ENCODE measurements at places on chromosomes 2 and 18.

- no peak for DNase-seq
These were observed 17.7 kb downstream of the TANK start for GRCh38 chr2:161177969-161178368.

GRCh38 chr2:7812231-7812995, 869.4 kb upstream of the ID2 start:
- DNase-seq = no peak

GRCh38 chr18:14964406-14964805, 216.4 kb downstream of the ANKRD30B start:
- DNase-seq = no peak

DNA sequence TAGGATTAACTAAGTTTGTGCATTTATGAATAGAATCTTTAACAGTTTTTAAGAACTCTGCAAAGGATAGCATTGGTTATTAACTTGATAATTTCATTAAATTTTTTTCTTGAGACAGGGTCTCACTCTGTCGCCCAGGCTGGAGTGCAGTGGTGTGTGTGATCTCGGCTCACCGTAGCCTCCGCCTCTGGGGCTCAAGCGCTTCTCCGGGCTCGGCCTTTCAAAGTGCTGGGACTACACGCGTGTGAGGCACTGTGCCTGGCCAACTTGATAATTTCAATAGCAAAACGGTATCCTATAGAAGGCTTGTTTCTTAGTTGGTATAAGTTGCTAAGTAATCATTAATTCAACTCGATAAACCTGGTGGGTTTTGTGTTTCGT, 38.0 kb downstream of the ADNP2 start:
- no peak for DNase-seq

DNA sequence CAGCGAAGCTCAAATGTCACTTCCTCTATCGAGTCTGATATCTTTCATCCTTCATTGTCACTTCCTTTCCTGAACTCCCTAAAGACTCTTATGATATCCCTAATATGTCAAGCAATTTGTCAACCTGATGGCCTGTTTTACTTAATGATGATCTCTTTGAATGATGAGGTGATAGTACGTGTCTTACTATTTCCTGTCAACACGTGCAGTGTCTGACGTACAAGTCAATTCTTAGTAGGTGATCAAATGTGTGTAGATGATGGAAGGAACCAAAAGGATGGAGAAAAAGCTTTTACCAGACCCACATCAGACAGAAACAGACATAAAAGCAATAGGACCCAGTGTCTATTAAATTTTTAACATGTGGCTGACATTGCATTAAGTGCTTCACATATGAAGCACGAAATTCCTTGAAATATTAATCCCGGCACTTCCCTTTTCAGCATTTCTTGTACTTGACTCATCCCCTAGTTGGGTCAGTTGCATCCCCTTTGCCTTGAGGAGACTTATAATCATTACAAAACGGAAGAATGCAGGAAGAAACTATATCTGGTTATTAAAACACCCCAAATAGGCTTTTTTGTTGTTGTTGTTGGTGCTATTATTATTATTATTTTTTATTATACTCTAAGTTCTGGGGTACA, 108.6 kb upstream of the NYAP2 start:
- no peak for DNase-seq

GRCh38 chr2:168466190-168466737, 10.2 kb downstream of the CERS6 start:
- DNase-seq = no peak

DNA sequence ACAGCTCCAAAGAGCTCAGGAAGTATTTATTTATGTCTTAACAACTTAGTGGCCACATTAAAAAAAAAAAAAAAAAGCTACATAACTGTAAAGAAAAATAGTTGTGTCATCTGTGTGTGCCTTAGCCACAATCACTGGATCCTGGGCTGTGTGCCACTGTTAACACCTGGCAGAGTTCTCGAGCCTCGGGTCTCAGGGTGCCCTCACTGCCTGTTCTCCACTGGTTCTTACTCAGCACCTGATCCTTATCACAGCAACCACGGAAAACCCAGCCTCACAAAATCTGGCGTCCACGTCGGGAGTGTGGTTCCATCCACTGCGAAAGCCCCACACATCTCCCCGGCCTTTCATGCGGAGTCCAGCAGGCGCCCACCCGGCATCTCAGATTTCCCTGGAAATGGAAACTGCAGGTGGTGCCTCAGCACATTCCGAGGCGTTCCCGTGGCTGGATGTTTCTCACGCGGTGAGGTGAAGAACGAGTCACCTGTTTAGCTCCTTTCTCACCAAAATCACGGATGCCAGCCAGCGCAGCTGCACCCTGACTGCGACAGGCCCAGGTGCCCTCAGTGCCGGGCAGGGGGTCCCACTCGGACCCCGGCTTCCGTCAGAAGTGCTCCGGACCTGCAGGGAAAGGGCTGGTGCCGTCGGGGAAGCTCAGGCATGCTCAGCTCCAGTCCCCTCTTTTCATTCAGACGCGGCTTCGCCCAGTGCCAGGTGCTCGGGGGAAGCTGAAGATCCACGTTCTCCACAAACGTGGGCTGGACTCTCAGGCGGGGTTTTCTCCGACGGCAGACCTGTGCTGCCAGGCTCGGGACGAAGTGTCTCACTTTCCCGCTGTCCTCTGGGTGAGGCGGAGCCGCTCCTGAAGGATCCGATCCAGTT, 198.7 kb upstream of the SALL3 start:
- DNase-seq = no peak

DNA sequence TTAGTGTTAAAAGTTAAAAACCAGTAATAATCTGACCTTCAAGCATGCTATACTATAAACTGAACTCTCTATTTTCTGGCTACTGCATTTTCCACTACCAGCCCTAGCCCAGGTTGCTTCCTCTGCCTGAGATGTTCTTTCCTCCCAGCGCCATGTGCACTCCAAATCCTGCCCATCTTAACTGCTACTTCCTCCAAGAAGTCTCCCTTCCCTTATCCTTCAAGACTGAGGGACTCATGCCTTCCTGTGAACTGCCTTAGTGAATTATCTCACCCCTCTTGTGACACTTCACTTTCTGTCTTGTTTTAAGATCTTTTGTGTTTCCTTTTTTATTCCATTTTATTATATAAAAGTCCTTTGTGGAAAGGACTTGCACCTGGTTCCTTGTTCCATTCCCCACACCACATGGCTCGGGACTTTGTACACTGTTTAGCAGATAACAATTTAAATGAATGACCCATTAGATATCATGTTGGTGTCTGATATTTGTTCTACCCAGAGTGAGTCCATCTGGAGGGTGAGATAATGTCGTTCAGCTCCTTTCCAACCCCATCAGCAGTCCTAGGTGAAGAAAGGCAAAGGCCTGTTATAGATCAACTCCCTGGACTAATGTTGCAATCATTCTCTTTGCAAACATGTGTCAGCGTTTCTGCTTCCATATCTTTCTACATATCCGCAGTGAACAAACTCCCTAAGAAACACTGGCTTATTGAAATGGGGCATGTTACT, 20.9 kb upstream of the AGFG1 start:
- no peak for DNase-seq

DNA sequence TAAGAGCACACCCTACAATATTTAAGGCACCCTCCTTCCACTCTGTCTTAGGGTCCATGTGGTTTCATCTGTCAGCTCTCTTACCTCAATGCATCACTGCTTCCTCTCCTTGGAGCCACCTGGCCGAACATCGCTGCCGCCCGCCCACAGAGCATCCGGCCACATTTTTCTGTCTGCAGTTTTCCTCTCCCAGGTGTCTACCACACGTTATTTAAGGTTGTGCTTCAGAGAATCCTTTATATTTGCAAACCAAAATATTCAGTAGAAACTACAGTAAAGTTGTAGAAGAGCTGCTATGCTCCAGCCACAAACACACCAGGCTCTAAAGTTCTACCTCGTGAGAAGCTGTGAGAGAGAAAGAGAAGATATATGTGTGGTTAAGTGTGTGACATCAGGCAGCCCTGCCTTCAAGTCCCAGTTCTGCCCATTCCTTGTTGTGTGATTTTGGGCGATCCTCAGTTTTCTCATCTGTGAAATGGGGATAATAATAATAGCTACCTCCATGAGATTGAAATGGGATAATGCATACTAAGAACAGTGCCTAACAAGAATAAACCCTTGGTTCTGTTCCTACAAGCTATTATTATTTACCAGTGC, 4.9 kb upstream of the STK17B start:
- peak; percentile 96 for DNase-seq

- no peak for DNase-seq
These were observed 126.4 kb downstream of the TXNL1 start for GRCh38 chr18:56511996-56512395.

DNA sequence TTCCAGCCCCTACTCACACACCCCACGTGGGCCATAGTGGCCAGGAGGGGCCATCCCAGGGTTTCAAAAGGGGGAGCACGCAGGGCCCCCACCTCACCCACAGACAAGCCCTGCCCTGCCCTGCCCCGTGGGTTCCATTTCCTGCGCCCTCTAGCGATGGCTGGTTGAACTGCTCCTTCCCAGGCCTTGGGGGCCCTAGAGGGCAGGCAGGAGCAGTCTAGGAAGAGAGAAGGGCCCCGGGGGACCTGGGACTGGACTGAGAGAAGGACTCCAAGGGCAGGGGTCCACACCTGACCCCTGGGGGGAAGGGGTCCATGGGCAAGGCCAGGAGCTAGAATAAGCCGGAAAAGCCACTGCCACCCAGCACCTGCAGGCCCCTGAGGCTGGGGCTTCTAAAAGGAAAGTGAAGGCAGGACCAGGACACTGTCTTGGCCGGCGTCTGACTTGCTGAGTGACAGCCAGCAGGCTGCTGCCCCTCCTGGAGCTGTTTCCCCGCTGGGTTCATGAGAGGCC, 10.1 kb downstream of the CYP26B1 start:
- peak; percentile 42 for DNase-seq

DNA sequence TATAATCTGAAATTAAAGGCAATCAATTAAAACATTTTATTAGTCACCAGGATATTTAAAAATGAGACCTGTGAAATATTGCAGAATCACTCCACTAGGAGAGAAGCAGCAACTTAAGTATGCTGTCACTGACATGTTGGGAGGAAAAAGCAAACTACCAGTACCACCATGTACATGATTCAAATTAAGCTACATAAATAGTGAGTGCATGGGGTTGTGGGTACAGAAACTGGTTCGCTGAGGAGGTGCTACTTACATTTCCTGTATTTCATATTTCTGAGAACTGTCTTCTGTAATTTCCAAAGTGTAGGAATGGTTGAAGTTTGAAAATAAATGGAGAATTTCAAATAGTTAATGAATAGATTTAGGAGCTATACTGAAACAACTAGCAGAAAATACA, 7.9 kb upstream of the NR4A2 start:
- DNase-seq = no peak

DNA sequence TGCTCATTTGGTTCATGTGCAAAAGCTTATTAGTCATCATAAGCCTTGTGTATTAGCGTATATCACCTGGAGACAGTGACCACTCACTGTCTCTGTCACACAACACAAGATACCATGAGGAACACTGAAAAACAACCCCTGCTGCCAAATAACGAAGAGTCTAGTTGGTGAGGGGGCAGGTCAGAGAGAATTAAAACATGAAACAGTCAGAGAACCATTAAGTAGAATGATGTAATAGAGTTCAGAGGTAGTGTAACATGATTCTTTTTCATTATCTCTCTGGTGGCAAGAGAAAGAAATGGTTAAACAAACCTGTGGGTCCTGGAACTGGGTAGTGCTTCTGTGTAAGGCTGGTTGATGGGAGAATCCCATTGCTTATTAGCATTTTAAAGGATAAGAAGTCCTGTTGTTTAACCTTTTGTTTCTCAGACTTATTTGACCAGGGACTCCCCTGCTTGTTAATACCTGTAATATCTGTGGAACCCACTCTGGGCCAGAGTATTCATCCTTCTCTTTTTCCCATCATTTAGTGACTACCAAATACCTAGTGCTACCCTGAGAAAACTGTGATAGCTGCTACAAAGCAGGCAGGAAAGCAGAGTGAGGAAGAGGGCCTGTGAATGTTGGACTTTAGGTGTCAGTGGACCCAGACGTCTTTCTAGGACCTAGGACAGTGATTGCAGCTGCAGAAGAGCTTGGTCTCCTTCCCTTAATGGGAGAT, 38.0 kb downstream of the PTRHD1 start:
- DNase-seq = no peak

DNA sequence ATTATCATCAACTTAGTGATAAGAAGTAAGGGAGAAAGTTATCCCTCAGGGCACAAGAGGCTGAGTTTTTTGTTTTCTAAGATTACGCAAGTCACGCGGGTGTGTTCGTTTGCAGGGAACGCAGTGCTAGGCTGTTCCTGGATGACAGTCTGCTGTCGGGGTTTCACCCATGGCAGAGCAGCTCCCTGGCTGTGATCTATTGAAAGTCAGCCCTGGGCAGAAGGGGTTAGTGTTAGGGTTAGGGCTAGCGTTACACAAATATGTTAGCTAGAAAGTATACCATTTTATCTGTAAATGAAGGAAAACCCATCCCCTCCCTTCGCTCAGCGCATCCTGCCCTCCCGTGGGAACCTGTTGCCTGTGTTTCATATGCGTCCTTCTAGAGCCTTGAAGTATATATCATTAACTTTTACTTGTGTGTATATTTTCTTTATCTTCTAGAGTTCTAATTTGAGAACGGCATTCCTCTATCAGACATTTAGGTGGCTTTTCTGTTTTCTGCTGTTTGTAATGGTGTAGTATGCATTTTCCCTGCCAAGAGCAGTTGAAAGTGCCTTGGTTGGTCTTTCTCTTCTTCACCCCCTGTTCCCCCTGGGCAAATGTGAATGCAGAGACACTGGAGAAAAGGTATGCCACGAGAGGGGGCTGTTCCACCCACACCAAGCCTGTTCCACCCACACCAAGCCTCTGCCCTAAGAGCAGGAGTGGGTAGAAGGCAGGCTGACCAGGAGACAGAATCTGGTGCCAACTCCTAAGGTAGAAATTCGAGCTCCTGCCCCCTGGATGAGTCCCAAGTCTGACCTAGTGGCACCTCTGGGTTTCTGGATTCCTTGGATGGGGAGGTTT, 47.0 kb downstream of the ARMC9 start:
- no peak for DNase-seq

DNA sequence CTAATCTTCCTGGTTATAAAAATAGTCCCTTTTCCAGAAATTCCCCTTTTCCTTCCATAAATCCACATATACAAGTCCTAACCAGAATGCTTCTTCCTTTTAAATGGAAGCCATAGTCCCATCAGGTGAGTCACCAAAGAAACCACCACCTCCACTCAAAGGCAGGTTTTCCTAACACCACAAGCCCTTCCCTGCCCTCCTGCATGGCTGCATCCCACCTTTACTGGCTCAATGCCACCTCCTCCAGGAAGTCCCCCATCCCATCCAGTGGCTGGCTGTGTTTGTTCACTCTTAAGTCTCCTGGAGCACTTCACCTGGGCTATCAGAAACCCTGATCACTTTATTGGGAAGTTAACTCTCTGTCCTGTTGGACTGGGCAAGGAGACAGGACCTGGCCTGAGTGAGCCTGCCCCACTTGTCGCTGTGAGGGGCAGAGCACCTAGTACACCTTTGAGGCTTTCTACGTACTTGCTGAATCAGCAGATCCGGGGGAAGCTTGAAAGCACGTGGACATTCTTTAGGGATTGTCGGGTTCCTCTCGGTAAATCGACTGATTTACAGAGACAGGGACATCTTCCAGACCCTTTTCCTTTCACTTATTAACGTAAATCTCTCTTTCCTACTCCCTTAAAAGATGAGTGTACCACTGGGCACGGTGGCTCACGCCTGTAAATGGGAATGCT, 71.0 kb downstream of the NGEF start:
- DNase-seq = no peak

- DNase-seq = no peak
These were observed 32.4 kb upstream of the ATL2 start for GRCh38 chr2:38409156-38410102.

- no peak for DNase-seq
These were observed 19.7 kb upstream of the MYCN start for GRCh38 chr2:15920696-15921095.

- DNase-seq = no peak
These were observed 104.6 kb downstream of the ITGB1BP1 start for GRCh38 chr2:9318461-9319337.
